ENCODE measurements at places on chromosomes 11 and 22.

GRCh38 chr11:91786097-91786496 lies 438.5 kb upstream of the FAT3 start:
- no peak for DNase-seq

DNA sequence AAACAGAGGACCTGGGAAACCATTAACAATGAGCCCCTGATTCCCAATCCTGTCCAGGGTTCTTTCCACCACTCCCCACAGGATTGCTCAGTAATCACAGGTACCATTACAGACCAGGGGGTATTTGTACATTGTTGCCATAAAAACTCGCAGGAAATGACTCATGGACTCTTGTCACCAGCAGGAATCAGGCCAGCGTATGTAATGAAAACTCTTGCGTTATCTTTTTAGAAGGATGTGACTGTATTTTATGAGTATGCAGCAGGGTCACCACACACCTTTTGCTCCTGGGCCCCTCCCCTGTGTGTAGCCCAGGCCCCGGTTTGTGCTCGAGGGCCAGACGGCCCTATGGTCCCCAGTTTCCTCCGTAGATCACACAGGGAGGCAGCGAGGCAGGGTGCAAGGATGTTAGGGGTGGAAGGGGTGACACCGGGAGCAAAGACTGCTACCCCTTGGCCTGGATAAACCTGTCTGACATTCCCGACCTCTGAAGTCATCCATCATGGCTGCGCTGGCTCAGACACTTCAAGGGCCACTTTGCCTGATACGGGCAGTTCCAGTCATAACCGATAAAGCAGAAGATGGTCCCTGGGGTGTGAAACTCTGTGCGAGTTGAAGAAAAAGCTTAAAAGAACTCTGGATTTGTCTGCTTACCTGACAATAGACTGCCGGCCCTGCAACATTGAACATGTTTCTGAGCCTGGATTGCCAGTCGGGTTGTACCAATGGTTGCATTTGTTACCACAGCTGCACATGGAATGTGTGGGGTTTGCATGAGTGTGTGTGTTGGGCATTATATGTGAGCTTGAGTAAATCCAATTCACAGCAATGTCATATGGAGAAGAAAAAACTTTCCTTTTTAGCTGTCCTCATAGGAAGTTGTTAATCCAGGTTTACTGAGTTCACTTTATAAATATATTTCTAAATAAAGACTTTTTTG lies 56.9 kb downstream of the MICAL2 start:
- DNase-seq: no peak

GRCh38 chr11:32885556-32885955 lies 7.1 kb upstream of the QSER1 start:
- DNase-seq: no peak

DNA sequence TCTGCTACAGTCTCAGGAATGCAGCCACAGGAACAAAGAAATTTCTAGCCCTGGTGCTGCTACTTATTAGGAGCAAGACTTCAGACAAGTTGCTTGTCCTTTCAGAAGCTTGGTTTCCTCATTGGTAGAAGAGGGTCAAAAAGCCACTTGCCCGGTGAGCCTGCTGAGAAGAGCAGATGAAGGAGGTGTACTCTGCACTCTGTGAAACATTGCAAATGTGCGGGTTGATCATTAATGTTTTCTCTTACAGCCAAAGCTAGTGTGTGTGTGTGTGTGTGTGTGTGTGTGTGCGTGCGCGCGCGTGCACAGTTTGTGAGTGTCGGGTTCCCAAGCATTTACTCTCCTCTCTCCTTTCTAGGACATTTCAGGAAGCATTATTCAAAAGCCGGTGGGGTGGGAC lies 86.3 kb upstream of the NNMT start:
- DNase-seq: no peak
